ENCODE measurements at places on chromosomes 1 and 21.

DNA sequence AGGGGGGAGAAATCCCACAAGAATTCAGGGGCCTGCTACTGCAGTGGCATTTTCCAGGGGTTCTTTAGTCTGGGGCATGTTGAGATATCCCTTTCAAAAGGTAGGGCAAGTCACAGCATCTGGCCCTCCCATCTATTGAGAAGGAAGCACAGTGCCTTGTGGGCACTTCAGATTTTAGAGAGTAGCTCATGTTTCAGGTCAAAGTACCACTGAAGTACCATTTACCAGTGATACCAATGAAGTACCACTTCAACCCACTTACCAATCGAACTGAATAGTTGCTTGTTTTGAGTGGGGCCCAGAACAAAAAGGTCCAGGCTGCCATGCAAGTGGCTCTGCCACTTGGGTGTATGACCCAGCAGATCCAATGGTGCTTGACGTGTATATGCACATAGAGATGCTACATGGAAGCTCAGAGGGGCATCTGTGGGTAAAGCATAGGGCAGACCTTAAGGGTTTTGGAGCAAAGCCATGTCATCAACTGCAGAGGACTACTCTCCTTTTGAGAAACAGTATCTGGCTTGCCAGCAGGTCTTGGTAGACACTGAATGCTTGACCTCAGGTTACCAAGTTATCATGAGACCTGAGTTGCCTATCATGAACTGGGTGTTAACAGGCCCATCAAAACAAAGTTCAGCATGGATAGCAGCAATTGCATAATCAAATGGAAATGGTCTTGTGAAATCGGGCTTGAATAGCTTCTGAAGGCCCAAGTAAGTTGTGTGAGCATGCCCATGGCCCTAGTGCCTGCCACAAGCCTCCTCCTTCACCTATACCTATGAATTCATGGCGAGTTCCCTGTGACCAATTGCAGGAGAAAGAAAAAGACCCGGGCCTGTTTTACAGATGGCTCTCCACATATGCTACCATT is 23.5 kb downstream of the PLA2G2D start:
- no peak for DNase-seq

- no peak for DNase-seq
Observed at GRCh38 chr1:36494971-36495370, 12.3 kb upstream of the CSF3R start.

DNA sequence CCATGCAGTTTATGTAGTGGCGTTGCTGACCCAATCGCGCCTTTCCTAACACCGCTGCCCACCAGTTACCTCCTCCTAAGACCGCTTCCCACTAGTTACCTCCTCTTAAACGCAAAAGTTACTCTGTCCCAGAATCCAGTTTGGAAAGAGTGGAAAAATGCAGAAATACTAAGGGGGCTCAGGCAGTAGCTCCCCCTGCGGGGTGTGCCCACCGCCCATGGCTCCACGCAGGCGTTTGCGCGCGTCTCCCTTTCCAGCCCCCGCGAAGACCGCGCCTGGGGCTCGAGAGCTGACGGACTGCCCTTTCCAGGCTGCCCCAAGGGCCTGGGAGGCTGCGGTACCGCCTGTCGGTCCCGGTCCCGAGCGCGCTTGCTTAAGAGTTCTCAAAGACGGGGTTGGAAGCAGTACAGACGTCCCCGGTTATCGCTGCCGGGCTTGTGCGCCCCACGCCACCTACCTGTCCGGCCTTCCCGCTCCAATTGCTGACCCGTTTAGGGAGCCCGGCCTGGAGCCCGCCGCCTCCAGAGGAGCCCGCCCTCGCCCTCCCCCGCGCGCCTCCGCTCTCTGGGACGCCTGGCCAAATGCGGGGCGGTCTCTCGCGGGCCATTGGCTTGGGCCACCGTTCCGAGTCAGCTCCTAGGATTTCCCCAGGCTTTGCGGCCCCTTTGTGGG is 414.1 kb upstream of the ESRRG start:
- DNase-seq = no peak

GRCh38 chr1:212421165-212421564 is 6.5 kb upstream of the PACC1 start:
- no peak for DNase-seq

- DNase-seq = peak; percentile 25
Observed at GRCh38 chr1:234500269-234500668, 21.3 kb upstream of the TARBP1 start.

DNA sequence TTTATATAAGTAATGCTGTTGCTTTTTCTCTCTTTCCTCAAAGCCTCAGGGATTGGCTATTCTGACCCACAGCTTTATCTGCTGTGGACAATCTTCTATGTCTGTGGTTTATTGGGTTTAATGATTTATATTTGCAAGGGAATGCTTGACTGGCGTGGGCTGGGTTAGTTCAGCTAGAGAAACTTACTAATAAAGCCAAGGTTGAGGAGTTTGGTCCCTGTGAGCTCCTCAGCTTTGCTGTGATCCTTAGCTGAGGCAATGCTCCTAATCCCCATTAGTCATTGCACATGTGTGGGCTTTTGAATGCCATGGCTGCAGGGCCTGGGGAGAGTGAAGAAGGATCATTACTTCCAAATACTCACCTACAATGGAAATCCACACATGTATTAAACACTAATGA is 179.3 kb downstream of the ZNF326 start:
- DNase-seq = no peak

DNA sequence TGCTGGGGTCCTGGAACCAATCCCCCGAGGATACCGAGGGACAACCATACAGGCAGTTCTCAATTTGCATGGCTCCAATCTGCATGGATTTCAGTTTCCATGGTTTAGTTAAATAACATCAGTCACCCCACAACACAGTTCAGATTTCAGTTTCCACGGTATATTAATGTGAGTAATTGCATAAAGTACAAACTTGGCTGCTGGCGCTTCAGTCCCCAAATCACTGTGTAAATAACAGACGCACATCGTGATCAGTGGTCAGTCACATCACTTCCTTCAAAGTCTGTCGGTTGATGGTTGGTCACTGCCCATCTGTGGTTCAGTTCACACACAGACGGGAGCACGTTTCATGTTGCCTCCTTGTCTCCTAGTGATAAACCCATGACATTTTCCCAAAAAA is 66.4 kb upstream of the LPGAT1 start:
- DNase-seq = no peak

- DNase-seq = peak; percentile 59
Observed at GRCh38 chr1:87151500-87152421, 176.9 kb upstream of the LMO4 start.

GRCh38 chr1:92299477-92300150 is 755 bp downstream of the RPAP2 start:
- no peak for DNase-seq

DNA sequence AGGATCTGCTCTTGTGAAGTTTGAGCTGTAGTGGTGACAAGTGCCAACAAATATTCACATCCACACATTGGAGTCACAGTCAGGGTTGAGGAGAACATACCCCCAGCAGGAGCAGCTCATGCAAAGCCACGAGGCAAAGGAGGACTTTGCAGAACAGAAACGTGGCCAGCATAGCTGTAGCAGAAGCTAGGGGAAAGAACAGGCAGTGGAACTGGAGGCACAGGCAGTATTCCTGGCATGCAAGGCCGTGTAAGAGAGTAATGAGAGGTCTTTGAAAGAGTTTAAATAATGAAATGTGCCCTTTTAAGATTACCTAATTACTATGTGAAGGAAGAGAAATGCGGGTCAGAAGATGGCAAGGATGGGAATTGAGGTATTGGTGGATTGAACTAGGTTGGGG is 40.9 kb upstream of the IKBKE start:
- DNase-seq = no peak

DNA sequence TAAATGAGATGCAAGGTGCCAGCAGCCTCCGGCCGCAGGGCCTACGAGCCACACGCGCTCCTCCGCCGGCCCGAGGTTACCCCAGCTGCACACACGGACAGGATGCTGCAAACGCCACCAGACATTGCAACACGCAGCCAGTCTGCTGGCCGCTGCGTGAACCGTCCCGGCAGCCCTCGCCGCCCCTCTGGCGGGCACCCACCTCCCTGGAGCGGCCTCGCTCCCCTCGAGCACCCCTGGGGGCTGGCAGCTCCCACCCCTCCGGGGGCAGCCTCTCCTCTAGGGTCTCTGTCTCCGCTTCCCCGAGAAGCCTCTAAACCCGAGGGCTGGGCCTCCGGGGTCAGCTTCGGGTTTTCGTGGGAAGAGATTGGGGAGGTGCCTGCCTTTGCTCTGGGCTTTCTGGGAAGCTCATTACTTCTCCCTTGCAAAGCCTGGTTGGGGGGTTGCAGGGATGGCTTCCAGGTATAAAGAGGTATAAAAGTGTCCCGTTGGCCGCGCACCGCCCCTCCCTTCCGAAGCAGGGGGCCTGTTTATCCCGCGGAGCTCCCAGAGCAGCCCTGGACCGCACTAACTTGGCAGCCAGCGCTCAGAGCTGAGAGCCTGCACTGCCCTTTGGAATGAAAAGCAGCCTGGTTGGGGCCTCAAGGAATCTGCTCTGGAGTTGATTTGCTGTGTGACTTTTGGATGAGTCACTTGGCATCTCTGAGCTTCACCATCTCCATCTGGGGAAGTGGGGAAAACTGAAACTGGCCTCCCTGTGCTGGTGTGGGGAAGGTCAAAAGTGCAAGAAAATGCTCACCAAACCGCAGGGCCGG is 21.8 kb downstream of the DHRS3 start:
- no peak for DNase-seq

DNA sequence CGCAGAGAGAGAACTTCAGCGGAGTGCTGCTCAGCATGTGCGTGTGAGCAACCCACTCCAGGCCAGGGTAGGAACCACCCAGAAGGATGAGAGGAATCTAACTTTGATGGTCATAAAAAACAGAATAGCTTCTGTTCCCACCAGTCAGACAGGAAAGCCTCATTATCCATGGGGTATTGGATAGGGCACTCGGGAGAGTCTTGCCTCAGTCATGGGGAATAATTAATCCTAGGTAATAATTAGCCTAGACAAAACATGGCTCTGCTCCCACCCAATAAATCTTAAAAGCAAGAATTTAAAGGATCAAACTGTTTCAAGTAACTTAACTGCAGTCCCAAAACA is 35.3 kb downstream of the LDLRAD1 start:
- no peak for DNase-seq

DNA sequence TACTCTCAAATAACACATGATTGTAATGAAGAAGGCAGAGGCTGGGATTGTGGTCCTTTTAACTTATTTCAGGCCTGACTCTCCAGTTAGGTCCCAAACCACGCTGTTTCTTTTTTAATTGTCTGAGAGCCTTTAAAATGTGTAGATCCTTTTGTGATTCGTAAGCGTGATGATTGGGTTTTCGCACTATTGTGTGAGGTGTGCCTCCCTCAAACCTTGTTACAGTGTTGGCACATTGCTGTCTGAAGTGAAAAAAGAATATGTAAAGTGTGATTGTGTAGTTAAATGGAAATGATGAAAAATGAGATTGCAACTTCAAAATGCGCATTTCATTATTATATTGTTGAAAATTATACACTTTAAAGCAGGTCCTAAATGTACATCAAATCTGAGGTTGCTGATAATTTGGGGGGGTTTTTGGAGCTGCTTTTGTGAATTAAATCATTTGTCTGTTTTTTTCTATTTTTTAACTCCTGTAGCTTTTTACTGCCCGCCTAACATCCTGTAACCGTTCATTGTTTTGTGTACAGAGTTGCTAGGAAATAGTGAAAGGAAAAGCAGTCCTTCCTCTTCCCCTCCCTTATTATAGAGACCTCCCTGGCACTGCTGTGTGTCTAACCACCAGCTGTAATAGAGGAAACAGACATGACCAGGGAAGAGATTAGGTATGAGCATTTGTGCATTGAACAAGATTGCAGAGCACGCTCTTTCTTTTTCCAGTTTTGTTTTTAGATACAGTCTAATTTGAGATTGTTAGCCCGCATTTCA is 43.3 kb downstream of the IARS2 start:
- DNase-seq = peak; percentile 55

- DNase-seq = no peak
Observed at GRCh38 chr1:43870306-43870705, 63.3 kb upstream of the ARTN start.

- DNase-seq = no peak
Observed at GRCh38 chr1:162204823-162205155, 135.3 kb downstream of the NOS1AP start.

DNA sequence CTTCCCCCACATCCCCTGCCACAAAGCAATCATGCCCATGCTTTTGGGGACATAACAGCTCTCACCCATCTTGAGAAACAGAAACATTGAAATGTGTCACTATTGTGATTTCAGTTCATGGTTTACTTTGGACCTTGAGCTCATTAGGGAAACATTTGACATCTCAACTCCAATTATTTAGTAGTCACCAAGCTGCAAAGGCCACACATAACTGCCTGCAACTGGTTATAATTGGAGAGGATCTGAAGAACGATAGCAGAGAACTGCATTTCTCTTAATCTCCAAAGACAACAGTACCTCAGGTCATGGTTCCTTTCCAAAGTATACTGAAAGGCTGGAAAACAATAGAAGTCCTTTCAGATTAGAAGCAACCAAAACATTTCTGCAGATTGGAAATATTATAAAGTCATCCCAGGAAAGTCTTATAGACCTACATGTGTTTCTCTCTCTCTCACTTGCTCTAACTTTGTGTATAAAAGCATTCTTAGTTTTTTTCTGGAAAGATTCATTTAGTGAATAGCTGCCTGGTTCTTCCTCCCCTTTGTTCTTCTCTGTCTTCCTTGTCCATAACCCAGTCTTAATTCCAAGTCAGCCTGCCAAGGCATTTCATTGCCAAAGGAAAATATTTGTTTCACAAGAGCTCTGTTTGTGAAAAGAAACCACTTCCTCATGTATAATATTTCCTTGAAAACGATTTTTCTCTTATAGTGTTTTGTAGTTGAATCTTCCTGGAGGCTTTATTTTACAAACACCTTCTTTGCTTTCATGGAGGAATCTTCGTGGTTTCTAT is 426.8 kb downstream of the ADGRL2 start:
- DNase-seq = no peak

- DNase-seq = no peak
Observed at GRCh38 chr1:11294951-11295350, 22.0 kb downstream of the UBIAD1 start.

- DNase-seq = no peak
Observed at GRCh38 chr1:100734676-100735075, 15.1 kb downstream of the VCAM1 start.

GRCh38 chr1:72586023-72586685 is 303.8 kb upstream of the NEGR1 start:
- DNase-seq = no peak

DNA sequence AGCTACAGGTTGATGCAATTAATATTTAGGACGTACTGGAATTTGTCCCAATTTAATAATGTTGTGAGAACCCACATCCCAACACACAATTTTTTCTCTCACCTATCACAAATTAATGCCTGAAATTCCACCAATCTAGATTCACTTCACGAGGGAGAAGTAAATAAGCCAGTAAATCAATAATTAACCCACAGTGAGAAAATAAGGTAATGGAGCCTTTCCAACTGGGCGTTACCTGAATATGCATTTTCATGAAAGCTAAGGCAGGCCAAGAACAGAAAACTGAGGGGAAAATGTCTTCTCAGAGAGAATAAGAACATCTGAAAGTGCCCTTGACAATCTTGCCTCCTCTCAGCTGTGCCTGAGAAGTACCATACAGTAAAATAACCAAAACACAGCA is 240.8 kb upstream of the NR5A2 start:
- no peak for DNase-seq

DNA sequence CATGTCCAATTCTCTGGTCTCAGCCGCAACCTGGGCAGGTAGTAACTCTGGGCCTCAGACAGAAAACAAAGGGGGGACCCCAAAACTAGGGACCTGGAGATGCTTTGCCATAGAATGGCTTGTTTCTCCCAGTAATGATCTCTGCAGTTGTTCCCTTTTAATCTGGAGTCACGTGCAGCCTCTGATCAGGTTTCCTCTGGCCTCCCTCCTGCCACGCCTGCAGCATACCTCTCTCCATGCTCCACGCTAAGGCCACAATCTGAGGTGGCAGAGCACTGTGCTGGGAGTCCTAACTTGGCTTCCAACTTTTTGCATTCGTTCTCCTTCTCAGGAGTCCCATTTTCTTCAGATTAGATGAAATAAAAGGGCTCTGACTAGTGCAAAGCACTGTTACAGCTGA is 1.9 kb downstream of the PABPC4 start:
- DNase-seq = no peak

Data from DMS153 (cell line).